ENCODE measurements at places on chromosomes 6 and 20.

DNA sequence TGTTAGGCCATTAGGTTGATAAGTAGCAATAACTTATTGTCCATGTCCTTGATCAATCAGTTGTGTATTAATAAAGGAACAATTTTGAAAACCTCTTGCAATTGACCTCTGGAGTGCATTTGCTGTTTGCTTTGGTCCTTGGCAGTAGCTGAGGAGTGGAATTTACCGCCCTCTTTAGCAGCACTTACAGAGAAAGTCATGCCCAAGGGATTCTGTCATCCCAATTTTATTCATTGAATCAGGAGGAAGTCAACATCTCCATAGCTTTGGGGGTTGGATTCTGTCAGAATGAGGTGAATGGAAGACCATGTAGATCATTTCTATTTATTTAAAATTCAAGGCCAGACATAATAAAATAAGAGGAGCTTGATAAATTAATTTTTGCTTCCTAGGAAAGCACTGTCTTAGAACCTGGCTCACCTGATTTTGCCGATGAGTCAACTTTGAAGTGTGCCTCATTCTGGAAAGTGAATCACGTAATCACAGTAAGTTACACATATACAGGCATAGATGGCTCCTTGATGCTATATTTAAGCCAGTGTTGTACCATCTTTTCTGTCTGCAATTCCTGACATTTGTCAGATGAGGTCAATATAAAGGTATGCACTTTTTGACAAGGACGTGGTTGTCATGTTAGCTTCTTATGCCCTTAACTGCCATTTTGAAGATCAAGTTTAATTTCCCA lies 128.7 kb upstream of the MLIP start:
- no peak for DNase-seq

GRCh38 chr6:20162515-20162914 lies 49.8 kb downstream of the MBOAT1 start:
- DNase-seq, result no peak

GRCh38 chr20:53800883-53801604 lies 207.4 kb upstream of the ZNF217 start:
- no peak for DNase-seq

DNA sequence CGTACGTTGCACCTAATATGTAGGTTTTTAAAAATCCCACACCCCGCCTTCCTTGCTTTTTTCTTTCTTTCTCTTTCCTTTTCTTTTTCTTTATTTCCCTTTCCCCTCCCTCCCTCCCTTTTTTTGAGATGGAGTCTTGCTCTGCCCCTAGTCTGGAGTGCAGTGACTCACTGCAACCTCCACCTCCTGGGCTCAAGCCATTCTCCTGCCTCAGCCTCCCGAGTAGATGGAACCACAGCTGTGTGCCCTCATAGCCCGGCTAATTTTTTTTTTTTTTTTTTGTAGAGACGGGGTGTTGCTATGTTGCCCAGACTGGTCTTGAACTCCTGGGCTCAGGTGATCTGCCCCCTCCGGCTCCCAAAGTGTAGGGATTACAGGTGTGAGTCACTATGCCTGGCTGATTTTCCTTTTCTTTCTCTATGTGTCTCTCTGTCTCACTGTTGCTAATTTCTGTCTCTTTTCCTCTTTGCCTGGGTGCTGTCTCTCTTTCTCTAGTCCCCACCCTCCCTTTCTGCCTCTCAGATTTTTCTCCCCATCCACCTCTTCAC lies 61.2 kb downstream of the SRC start:
- DNase-seq, result no peak

DNA sequence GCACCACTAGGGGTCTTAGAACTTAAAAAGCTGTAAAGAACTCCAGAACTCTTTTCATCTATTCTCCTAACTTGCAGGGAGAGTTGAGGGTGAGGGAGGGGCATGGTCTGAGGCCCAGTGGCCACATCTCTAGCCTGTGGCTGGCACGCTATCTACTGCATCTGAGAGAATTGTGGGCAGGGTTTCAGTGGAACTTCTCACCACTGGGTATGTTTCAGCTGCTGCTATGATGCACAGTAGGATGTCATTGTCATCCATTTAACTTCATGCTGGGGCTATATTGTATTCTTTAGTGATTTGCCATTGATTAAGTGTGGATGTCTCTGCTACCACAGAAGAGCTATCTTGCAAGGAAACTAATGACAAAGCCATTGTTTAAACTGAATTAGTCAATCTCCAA lies 4.5 kb downstream of the TMEM14A start:
- no peak for DNase-seq

DNA sequence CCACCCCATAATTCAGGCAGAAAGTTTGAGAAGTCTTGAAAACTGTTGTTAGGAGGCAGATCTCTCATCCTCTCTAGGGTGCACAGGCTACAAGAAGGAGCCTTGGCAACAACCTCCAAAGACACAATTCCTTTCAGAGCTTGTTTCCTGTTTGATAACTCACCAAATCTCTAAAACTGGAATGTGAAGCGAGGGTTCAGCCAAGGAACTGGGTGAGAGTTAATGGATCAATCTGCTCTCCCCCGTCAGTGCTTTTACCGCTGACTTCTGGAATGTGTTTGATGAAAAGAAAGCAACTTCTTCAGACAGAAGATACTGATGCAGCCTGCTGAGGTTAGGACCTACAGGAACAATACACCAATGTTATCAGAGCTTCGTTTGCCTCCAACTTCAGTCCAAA lies 171.8 kb upstream of the BMP2 start:
- no peak for DNase-seq

DNA sequence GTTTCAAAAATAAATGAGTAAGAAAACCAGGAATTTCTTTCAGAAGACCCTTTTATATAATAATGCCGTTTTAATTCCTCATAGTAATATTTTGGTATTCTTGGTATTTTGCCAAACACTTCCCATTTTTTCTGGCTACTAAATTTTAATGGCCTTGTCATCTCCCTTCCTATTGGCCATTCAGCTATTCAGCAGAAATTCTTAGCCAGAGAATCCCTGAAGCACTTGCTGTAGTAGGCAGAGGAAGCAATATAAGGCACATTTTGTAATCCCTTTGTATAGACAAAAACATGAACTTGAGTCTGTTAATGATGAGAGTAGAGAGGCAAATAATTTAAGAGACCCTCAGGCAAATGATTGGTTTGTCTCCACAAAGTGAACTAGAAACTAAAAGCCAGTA lies 118.4 kb upstream of the LAMP5 start:
- DNase-seq, result no peak

DNA sequence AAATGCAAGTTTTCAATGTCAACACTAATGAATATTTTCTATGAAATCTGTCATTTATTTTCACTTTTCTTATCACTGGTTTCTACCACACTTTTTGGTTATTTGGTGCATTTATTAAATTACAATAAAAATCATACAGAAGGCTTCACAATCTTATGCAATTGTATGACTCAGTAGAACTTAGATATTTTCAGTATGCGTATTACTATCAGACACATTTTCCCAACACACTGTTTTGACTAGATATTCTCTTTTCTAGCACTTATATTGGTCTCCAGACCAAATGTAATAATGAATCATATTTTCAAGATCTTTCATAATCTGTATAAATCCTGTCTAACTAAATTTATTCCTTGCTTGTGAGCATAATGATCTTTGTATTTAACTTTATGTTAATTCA lies 74.1 kb downstream of the FAM83B start:
- no peak for DNase-seq

DNA sequence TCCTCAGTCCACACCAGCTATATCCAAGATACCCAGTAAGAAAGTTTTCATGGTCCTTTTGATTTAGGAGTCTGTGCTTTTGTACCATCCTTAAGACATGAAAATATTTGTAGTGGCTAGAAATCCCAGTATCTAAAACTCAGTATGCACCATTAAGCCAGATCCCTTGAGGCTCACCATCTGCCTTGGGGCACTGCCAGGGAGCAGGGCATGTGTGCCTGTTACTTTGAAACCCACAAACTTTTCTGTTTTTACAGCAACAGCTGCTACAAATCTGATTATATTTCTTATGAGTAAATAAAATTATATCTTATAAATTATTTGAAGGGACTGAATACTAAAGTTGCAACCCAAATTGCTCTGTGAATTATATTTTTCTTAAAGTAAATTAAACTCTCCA lies 290.5 kb upstream of the MANEA start:
- DNase-seq, result no peak

- no peak for DNase-seq
Measured at GRCh38 chr6:149212206-149212605, 105.3 kb upstream of the TAB2 start.

- DNase-seq, result no peak
Measured at GRCh38 chr6:153373869-153374268, 242.8 kb upstream of the RGS17 start.

DNA sequence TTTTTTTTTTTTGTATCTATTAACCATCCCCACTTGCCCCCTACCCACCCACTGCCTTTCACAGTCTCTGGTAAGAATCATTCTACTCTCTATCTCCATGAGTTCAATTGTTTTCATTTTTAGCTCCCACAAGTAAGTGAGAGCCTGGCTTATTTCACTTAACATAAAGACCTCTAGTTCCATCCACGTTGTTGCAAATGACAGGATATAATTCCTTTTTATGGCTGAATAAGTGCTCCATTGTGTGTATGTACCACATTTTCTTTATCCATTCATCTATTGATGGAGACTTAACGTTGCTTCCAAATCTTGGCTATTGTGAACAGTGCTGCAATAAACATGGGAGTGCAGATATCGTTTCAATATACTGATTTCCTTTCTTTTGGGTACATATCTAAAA lies 328.5 kb downstream of the BTBD9 start:
- DNase-seq, result no peak
